ENCODE measurements at places on chromosomes 16 and 17.

GRCh38 chr16:77881355-77882030 lies 93.1 kb downstream of the VAT1L start:
- ATAC-seq, result no peak

- ATAC-seq, result no peak
These were observed 3.9 kb downstream of the TAF1C start for GRCh38 chr16:84182680-84183571.

DNA sequence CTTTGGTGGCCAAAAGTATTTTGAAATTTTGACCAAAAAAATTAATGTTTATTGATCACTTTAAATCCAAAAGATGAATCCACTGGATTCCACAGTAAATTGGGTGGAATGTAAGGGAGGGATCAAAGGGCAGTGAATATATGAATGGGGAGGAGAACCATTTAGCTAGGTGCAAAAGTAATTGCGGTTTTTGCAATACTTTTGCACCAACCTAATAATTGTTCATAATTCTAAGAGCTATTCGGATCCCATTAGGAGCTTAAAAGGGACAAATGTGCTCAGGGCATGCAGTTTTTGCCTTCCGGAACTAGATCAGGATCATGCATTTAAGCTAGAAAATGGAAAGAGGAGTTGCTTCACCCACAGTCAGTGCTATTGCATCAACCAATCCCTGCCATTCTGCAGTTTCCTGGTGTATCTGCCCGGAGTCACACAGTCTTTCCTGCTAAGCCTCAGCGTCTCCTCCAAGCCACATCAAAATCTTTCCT lies at the start of gene LPO:
Gene LPO (plus strand): TSS at position 438 of the 488 bp plus-strand sequence. CDS start 4,396 bp downstream, outside the sequence.
- ATAC-seq, result no peak

GRCh38 chr16:30996324-30996984 lies 11.4 kb downstream of the HSD3B7 start:
- ATAC-seq, result no peak

DNA sequence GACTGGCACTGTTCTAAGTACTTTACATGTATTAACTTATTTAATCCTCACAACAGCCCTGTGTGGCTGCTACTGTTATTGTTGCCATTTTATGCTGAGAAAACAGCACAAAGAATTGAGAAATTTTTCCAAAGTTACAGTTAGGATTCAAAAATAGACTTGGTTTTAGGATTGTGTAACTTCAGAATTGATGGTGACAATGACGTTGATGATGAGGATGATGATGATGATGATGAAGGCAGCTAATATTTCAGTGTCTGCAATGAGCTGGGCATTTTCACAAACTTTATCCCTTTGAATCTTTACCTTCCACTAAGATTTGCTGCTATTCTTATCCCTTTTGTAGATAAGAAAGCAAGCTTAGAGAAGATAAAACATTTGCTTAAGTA lies 22.1 kb downstream of the PRKCB start:
- ATAC-seq, result no peak

GRCh38 chr16:48535831-48536613 lies 74.0 kb downstream of the N4BP1 start:
- peak; percentile 15 for ATAC-seq

GRCh38 chr16:2814551-2815298 lies 2.3 kb upstream of the PRSS21 start:
- ATAC-seq, result no peak

All from motor neuron (in vitro differentiated cells).